ENCODE measurements at places on chromosomes 7 and 10. TPM values are rescaled to one million over a fixed set of nuclear protein-coding genes. Genes with fewer than 3 reads are reported as not detected.

DNA sequence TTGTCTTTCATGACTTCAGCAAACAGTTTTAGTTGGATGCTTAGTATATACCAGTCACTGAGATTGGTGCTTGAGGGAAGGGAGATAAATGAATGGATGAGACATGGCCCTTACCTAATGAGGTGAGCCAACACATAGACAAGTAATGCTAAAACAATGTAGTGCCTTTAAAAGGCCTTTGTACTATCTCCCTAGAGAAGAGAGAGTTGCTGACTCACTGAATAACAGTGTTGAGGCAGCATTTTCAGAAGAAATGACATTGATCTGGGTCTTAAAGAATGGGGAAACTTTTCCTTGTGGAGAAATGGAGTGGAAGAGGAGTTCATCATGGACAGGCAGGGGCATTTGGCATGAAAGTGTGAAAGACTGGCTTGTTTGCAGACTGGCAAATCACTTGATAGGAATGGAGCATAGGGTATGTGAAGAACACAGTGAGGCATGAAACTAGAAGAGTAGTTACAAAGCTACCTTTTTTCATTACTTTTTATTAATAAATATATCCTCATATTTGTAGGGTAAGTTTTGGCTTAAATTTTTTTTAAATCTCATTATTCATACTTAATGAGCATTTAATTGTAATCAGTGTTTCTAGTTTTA is 91.2 kb downstream of the KAT6B start:
- no peak for DNase-seq

Gene PNLIPRP3
- total RNA-seq = not detected

DNA sequence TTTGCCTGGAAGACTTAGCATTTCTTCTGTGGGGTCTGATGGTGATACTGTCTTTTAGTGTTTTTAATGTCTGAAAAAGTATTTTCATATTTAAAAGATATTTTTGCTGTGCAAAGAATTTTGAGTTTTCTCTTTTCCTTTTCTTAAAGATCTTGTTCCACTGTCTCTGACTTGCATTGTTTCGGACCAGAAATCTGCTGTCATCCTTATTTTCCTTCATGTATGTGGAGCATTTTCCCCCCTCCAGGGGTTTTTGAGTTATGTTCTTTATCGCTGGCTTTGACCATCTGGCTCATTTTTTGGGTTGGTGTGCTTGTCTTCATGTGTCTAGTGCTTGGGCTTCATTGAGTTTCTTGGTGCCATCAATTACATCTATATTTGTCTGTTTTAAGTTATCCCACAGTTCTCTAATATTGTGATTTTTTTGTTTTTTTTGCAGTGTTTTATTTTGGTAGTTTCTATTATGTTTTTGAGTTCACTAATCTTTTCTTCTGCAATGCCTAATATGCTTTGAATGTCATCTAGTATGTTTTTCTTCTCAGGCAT is 119.9 kb downstream of the MGMT start:
- no peak for DNase-seq

DNA sequence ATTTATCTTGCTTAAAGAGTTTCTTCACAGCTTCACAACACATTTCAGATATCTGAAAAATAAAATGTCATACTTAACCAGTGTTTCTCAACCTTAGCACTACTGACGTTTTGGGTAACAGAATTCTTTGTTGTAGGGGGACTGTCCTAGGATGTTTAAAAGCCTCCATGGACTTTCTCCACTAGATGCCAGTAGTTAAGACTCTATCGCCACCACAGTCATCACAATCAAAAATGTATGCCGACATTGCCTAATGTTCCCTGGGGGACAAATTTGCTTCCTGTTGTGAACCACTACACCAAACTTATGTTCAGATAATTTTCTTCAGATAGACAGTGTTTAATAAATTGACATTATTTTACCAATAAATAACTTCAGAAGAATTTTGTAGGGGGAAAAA is 13.4 kb downstream of the NOC3L start:
- DNase-seq = no peak

Gene CUL2
- 13.2 TPM for total RNA-seq

Gene CYP26A1
- not detected for total RNA-seq

DNA sequence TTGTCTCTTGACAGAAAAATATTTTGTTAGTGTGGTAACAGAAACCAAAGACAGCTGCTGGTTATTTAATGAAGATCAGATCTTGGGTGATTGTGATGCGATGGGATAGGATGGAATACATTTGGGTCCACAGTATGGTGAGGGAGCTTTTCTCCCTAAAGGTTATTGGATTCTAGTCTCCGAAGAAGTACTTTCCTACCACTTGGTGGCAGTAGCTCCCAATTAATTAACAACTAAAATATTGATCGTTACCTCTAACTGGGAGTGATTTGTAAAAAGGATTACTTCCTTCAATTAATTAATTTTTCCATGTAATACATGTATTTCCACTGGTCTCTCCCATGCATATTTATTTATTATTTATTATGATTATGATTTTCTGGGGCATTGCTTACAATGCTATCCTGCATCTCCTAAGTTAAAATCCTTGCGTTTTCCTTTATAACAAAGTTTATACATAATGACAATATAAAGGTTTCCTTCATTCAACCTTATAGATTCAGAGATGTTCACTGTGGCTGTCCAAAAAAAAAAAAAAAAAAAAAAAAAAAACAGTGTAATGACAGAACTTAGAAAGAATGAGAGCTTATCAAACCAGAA is 25.6 kb downstream of the TMEM196 start:
- DNase-seq = no peak

DNA sequence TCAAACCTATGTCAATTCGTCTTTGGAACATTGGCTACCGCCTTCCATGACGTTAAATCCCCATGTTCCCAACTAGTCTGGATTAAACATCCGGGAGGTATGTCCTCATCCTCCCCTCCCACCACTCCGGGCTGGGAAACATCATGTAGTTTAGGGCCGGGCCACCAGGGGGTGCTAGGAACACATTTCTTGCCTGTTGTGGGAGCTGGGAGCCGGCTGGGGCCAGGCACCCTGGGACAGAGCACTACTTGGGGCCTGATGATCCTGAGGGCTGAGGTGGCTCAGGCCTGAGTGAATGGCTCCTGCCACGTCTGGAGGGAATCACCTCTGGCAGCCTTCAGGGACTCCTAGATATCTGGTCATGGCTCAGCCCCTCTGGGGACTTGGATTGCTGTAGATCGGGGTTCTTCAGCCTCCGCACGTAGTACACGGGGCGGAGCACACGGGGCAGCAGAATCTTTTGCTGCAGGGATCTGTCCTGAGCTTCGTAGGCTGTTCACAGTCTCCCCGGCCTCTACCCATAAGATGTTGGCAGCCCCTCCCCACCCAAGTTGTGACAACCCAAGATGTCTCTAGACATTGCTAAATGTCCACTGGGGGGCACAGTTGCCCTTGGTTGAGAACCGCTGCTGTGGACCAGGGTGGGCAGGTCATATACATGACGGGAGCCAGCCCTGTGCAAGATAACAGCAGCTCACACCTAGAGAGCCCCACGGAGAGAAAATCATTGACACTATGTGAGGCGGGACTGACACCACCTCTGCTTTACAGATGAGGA is 141.2 kb upstream of the ZNF716 start:
- DNase-seq = no peak
